ENCODE measurements at places on chromosomes 7 and 10.

- DNase-seq, result no peak
Measured at GRCh38 chr7:27389496-27389895, 146.9 kb downstream of the EVX1 start.

DNA sequence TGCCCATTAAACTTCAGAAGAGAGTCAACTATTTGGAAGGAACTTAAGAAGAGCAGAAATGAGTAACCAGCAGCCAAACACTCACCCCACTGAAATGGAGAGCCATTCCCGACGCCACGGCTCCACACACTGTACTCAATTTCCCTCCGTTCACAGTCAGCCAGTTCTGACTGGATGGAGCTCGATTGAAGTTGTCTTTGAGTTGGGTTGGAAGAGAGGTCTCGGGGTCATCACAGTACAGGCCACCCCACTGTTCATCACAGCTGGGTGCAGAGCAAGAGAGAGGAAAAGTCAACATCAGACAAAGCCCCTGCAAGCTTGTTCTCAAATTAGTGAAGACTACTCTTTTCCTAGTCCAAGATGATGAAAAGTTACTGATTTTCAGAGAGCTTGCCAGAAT is 75.9 kb upstream of the SLC26A5 start:
- no peak for DNase-seq

DNA sequence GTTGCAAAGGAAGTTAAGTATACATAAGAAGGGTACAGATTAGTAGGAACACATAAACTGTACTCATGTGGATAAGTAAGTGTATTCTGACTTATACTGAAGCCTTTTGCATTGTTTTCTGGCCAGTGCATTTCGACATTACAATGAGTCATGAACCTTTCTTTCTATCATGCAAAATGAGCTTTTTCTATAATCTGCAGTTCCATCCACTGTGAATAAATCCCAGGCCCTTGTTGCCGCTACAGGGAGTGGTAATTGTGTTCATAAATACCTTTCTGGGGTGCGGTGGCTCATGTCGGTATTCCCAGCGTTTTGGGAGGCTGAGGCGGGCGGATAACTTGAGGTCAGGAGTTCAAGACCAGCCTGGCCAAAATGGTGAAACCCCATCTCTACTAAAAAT is 858.3 kb downstream of the GRM8 start:
- DNase-seq, result no peak

DNA sequence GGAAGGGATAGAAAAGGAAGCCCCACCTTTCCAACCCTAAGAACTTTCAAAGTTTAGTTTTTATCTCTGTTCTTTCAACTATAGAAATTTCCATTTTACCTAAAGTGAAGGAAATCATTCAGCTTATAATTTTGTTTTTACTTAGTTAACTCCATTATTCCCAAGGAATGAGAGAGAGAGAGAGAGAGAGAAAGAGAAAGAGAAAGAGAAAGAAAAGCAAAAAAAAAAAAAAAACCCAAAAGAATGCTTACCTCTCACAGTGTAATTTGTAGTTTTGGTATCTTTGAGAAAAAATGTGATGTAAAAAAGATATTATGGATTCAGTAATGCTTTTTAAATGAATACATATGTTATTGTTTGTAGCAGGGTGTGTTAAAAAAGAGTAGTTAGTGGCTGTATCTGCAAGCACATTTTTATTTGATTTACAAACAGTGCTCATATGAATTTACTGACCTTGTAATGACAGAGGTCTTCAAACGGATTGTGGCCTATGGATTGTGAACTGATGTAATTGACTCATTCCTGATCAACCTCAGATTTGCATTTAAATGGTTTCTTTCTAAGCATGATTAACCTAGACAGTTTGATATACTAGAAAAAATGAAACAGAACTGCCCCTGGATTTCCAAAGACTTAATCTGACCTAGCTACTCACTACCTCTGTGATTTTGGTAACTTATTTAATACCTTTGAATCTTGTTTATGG is 64.9 kb downstream of the LCOR start:
- DNase-seq, result peak; percentile 6

- DNase-seq, result no peak
Measured at GRCh38 chr10:71761105-71761511, 12.2 kb downstream of the VSIR start.

GRCh38 chr10:132496360-132497062 is 41.1 kb upstream of the INPP5A start:
- no peak for DNase-seq

- peak; percentile 81 for DNase-seq
Measured at GRCh38 chr7:94182066-94182465, 177.9 kb upstream of the BET1 start.

Data from EH (cell line).